ENCODE measurements at places on chromosomes 1 and 21.

- no peak for DNase-seq
These were observed 16.9 kb upstream of the DMRTB1 start for GRCh38 chr1:53442299-53442698.

DNA sequence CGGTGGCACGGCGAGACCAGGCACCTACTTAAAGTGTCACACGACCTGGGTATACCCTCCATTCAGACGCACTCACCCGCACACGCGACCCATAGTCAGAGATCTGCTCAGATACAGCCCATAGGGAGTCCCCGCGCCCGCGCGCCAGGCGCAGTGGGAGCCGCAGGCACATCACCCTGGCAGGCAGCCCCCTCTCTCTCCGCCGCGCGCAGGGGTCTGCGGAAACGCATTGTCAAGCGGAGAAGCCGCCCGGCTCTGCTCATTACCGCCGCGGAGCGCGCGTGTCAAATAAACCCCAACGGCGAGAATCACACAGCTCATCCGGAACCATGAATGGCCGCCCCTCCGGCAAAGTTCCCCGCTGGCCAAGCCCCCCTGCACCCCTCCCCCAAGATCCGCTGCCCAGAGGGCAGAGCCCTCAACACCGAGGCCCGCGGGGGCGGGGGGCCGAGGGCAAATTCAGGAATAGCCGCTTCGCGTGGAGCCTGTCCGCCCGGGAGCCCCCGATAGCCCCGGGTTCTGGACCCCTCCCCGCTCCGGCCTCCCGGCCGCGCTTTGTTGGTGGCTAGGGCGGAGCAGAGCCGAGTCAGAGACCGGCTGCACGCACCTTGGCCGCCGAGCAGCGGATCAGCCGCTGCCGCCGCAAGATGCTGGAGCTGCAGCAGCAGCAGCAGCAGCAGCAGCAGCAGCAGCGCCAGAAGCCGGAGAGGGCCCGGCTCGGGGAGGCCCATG is 522 bp downstream of the LRP8 start:
- DNase-seq = no peak

GRCh38 chr1:66833112-66833511 is 32.0 kb upstream of the INSL5 start:
- no peak for DNase-seq

DNA sequence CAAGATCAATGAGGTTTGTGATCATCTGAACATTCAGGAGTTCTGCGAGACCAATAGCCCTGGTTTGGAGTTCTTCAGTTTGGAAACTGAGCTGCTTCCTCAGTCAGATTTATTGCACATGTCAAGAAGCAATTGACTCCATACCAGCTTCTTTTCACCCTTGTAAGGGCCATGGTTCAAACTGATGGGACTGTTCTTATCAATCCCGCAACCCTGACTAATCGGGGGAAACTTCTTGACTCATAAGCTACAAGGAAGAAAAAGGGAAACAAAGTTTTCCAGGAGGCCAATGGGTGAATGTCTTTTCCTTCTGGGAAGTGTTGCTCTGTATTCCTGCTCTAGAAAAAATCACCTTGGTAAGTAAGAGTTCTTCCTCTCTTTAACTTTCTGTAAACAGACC is 187.9 kb downstream of the MIS18A start:
- no peak for DNase-seq

- no peak for DNase-seq
These were observed 11.2 kb downstream of the KIAA1614 start for GRCh38 chr1:180923887-180924286.

DNA sequence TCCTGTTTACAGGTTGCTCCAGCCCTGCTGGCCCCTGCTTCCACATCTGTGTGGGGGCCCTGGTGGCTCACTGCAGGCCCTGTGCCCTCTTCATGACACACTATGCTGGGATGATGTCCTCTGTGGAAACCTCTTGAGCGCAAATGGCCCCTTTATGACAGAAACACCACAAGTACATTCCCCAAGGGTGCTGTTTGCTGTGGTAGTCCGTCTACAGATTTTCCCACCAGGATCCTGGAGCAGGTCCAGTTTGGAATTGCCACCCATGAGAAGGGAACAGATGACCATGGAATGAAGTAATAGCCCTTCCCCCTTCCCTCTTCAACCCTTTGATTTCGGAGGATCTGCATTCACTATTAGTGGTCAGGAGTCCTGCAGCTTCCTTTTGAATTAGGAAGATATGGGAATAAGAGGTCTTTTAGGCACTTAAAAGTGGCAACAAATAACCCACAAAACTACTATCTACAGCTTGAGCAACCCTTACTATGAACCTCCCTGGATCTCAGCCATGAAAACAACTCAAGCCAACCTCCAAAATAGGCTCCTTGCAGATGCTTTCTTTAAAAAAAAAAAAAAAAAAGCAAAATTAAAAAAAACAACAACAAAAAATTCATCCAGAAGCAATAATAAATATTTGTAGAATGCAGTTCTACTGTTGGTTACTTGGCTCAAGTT is 121.9 kb upstream of the TSPAN2 start:
- DNase-seq = no peak

GRCh38 chr1:170617591-170618330 is 46.2 kb upstream of the PRRX1 start:
- DNase-seq = no peak

GRCh38 chr1:115710859-115711624 is 57.5 kb downstream of the CASQ2 start:
- no peak for DNase-seq

DNA sequence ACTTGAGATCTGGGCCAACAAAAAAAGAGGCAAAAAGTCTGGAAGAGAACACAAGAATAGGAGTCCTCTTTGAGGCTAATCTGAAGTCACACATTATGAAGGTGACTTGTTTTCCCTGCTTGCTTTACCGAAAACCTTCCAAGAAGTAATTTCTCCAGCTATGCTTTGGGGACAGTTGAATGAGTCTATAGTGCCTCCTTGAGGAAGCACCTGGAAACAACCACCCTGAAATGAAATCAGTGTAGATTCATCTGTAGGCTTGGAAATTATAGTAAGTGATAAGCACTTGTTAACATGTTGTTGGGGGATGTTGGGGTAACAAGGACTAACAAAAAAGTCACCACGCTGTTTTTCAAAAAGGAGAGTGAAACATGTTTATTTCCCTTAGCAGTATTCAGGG is 23.4 kb upstream of the RPTN start:
- no peak for DNase-seq

DNA sequence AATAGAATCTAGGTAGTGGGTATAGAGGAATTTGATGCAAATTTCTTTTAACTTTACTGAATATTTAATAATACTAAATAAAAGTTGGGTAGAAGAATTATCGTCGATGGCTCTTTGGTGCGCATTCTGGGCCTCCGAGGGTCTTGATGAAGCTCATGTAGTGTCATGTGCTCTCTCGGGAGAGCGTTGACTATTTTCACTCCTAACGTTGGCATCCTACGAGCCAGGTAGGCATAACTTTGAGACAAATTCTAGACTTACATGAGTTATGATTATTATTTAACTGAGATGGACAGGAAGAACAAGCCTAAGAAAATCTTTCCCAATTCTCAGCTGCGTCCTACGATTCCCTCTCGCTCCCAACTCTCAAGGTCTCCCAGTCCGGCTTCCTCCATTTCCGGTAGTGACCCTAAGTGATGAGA is 550 bp upstream of the PCAT6 start:
- DNase-seq = no peak

Data from GM12864 (cell line).